ENCODE measurements at places on chromosomes 7 and 10.

DNA sequence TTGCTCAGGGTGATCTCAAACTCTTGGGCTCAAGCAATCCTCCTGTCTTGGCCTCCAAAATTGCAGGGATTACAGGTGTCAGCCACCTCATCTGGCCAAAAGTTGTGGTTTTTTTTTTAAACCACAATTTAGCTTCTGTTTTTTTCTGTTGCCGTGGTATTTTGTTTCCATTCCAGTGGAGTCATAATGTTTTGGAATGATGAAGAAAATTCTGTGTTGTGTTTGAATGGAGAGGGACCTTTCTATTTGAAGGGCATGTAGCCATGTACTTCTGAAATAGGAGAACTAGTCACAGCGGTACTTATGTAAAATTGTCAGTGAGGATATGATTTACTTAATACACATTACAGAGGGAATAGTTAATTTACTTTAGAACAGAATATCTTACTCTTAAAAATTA, 201.3 kb downstream of the ARL4A start:
- DNase-seq = peak; percentile 30

DNA sequence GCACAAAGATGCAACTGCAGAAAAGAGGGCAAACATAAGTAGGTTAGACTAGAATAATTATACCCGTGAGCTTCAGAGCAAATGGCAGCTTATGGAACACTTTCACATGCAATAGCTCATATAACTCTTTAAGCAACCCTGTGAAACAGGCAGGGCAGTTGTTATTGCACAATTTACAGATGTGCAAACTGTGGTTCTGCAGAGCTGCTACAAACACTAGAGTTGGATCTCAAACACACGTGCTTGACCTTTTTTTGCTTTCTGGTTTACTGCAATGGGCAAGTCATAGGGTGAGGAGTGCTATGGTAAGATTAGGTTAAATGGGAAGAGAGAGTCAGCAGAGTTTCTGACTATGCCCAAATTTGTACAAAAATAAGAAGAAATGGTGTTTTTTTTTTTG, 610.8 kb downstream of the GATA3 start:
- DNase-seq = no peak

- DNase-seq = no peak
Measured at GRCh38 chr10:109474261-109474660, 449.1 kb downstream of the XPNPEP1 start.

DNA sequence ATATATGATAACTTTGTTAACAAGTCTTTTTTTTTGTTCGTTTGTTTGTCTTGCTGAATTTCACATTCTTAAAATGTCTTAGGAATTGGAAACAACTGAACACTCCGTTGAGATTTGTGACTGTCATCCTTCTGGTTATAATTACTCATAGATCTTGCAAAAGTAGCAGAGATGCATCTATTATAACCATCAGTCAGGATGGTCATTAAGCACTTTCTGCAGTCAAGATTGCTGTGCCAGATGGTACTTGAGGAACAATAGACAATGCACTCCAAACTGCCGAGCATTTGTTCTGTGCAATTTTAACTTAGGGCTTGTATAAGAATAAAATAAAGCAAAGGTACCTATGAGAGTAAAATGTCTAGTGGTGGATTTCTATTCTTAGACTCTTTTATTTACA, 710.1 kb upstream of the KCND2 start:
- DNase-seq = no peak

DNA sequence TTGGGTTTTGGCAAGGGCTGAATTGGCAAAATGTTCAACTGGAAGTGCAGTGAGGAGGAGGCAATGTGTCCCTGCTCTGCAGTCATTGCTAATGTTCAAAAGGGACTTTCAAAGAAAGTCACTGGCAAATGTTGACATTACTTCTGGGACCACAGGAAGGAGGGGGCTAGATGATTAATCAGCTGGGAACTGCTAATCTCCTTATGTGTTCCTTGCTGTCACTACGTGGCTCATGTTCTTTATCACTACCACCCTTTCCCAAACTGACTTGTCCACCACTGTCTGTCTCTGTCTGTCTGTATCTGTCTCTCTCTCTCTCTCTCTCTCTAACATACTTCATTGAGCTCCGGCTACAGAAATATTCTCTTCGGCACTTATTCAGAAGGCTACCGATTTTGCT, 86.9 kb upstream of the MTPN start:
- DNase-seq = no peak

- no peak for DNase-seq
Measured at GRCh38 chr10:132868995-132869394, 73.4 kb downstream of the CFAP46 start.

DNA sequence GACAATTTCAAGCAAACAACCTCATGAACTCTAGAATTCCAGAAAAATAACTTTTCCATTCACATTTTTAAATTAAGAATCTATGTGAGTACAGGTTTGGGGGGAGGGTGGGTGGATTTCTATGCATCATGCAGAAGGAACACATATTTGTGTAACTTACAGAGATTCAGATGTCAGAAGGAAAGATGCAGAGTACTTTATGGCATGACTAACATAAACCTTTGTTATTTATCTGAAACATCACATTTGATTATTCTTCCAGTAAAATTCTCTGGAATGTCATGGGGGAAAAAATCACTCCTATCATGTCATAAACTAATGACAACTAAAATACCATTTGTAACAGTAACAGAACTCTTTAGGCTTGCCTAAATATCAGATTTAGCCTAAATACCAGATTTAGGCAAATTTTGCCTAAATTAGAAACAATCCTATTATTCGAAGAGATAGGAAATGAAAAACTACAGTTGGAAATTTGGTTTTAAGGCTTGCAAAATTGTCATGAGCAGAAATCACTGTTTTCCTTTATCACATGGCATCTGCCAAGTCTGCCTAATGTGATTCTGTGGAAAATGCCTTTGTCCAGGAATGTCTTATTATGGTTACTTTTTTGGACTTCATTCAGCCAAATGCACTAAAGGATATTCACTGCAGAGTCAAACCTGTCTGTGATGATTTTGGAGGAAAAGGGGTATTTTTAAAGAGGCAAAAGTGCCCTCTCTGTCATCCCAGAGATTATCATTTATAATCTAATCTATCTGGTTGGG, 527.7 kb upstream of the CELF2 start:
- no peak for DNase-seq

DNA sequence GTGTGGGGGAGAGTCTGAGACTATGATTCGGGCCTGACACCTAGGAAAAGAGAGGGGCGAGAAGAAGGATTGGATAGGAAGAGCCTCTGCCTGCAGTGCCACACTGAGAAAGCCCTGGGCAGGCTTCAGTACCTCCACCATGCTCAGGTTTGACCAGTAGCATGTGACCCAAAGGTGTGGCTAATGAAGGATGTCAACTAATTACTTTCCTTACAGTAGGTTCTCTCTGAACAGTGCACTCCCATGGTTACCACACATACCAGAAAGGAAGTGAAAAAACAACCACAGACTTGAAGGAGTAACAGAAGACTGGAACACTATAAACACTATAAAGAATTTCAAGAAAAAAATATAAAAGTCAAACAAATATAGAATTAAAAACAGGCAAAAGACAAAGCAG, 46.2 kb downstream of the SEM1 start:
- DNase-seq = no peak

GRCh38 chr10:42960991-42961795, 115.7 kb upstream of the RET start:
- no peak for DNase-seq

GRCh38 chr7:14457568-14458453, 444.7 kb downstream of the DGKB start:
- DNase-seq = peak; percentile 64

- peak; percentile 79 for DNase-seq
Measured at GRCh38 chr7:145534301-145534700, 582.3 kb upstream of the CNTNAP2 start.

DNA sequence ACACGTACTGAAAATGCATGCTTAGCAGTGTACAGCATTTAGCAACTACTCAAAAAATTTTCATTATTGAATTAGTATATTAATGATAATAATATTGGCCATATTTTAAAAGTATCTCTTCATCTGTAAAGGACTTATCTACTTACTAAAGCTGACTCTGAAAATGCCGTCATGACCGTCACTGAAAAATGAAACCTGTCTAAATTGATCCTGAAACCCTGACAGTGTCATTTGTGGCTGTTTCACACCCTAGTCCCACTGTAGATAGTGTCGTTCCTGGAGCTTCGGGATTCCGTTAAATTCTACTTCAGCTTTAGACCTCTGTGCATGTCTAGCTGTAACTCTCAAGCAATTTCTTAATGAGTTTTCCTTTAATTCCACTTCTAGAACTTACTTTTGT, 35.8 kb upstream of the EZH2 start:
- no peak for DNase-seq

DNA sequence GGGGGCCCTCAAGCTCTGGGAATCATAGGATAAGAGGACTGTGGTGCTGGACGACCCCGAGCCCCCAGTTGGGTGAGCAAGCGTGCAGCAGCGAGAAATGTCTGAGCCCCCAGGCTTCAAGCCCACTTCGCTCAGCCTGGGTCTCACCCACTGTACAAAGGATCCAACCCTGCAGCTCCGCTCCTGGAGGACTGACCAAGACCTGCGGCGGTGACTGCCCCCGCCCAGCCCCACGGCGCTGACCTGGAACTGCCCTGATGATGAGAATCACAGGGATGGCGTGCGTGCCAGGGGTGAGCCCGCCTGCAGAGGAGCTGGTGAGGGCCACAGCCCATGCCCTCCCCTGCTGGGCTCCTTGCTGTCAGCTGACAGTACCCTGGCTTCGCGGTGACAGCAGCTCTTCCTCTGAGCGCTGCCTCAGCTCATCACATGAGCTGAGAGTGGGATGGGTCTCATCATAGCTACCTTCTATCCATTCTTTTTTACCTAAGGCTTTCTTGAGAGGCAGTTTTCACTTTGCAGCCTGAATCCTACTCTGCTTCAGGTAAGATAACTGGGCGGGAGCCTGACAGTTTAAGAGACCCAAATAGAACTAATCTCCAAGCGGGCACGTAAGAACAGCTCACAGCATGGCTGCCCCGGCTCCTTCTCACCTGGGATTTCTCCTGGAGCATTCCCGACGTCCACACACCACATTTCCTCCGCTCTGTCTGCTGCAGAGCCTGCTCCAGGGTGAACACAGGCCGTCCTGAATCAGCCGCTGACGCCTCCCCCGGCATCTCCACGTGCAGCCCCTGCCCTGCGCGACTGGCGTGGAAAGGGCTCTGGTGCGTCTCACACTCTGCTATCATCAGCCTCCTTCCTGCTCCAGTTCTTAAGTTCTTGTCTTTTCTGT, 329.9 kb downstream of the PTPRN2 start:
- no peak for DNase-seq

DNA sequence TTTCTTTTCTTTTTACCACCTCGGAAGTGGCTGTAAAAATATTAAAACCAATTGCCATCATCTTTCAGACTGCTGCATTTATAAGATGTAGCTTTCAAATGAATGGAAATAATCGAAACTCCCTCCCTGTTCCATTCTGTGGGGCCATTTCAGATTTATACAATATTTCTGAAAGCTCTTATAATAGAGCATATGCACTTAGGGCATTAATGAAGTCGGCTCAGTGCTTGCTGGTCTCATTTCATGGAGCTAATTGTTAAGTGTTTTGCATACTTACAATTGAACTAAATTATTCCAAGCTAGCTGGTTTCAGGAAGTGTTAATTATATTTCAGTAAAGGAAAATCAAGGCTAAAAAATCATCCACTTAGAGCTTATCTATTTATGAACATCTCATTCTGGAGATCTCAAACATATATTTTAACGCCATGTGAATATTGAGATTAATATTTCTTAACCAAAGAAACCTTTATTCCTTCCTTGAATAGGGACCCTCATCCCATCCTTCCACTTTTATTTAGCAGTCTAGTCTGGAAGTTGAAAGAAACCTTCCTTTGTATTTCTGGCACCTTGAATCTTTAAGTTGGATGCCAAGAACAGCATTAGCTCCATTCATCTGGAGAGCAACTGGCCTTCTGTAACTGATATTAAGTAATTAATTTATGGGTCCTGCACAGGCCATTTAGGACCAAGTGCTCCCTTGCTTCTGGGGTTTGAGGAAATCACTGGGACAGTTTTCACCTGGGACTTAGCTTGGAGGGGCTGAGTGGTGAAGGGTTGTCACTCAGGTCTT, 45.1 kb downstream of the RPS24 start:
- no peak for DNase-seq

GRCh38 chr10:33621101-33621500, 286.6 kb upstream of the NRP1 start:
- no peak for DNase-seq

GRCh38 chr10:129426606-129427005, 40.4 kb upstream of the MGMT start:
- no peak for DNase-seq

- peak; percentile 71 for DNase-seq
Measured at GRCh38 chr10:98446661-98447221, at the start of gene HPS1. HPS1 (minus strand) TSS chr10:98446935; CDS start chr10:98443240, 3,695 bp downstream.

DNA sequence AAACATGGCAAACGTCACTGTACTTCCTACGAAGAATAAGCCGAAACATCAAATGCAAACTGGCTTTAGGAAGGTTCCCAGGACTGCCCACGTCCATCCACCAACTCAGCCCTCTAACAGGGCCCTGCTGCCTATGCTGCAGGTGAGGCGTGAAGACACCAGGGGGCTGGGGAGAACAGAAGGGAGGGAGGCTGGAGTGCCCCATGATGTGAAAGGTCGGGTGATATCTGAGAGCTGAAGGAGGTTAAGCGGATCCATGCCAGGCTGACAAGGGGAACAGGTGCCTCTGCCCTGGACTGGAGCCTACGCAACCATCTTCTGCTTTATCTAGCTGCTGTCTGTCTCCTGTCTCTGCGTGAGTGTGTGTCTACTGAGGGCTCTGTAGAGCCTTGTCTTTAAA, 40.2 kb upstream of the ATP6V0A4 start:
- no peak for DNase-seq

GRCh38 chr7:6262221-6262620, 10.2 kb downstream of the CYTH3 start:
- no peak for DNase-seq

GRCh38 chr10:96153070-96153469, 23.0 kb downstream of the ZNF518A start:
- DNase-seq = peak; percentile 42

- DNase-seq = no peak
Measured at GRCh38 chr10:78764436-78764835, 304.3 kb upstream of the ZMIZ1 start.

GRCh38 chr7:131867461-131867860, 311.0 kb upstream of the PODXL start:
- DNase-seq = no peak

- DNase-seq = no peak
Measured at GRCh38 chr10:71351628-71352319, 32.7 kb downstream of the SLC29A3 start.

DNA sequence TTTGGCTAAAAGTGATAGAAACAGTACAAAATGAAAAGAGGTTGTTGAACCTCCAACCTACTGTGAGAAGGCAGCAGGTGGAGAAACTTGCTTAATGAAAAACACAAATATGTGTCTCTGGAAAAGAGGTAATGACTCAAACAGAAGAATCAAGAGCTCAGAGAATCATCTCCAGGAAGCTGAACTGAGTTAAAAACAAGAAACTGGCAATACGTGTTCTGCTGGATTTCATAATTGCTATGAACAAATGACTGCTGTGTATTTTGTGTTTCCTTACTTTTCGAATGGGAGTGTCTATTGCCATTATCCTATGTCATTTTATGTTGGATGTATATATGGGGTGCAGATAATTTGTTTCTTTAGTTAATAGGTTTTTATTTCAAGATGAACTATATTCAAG, 401.1 kb downstream of the DGKB start:
- DNase-seq = no peak

Data from HT1080 (cell line).